ENCODE measurements at places on chromosomes 7 and 10. TPM values are rescaled to one million over a fixed set of nuclear protein-coding genes. Genes with fewer than 3 reads are reported as not detected.

WIPF3 gene
- 5.5 TPM for total RNA-seq

TSPAN15 gene
- total RNA-seq = 9.5 TPM

FBH1 gene
- 83.0 TPM for total RNA-seq

PNLIPRP3 gene
- not detected for total RNA-seq

ZCCHC24 gene
- total RNA-seq = 53.3 TPM

ELN gene
- 33.2 TPM for total RNA-seq

GPC2 gene
- total RNA-seq = 0.13 TPM

FAM24B gene
- total RNA-seq = not detected

SAMD9 gene
- total RNA-seq = 2.7 TPM

ZCWPW1 gene
- 5.4 TPM for total RNA-seq

FAM53B gene
- 38.1 TPM for total RNA-seq

CPA2 gene
- not detected for total RNA-seq

C7orf25 gene
- 5.5 TPM for total RNA-seq

TSPAN14 gene
- total RNA-seq = 36.6 TPM

NXPH1 gene
- not detected for total RNA-seq

DPY19L1 gene
- total RNA-seq = 31.6 TPM

VSTM2A gene
- not detected for total RNA-seq

CACUL1 gene
- total RNA-seq = 21.4 TPM

GNAI1 gene
- total RNA-seq = 11.3 TPM

DYDC2 gene
- total RNA-seq = not detected

TEX36 gene
- not detected for total RNA-seq

ITIH2 gene
- total RNA-seq = not detected

ASL gene
- 8.8 TPM for total RNA-seq

CTBP2 gene
- 29.4 TPM for total RNA-seq

LDB3 gene
- 1,375 TPM for total RNA-seq

CNPY1 gene
- total RNA-seq = not detected

MACROH2A2 gene
- total RNA-seq = 13.2 TPM

LUC7L2 gene
- 45.2 TPM for total RNA-seq

CREB3L2 gene
- total RNA-seq = 18.1 TPM

TMEM178B gene
- total RNA-seq = 35.4 TPM

ZNF485 gene
- 1.4 TPM for total RNA-seq

SH2B2 gene
- 0.67 TPM for total RNA-seq

SFTPA1 gene
- total RNA-seq = 0.22 TPM

GIMAP5 gene
- 8.5 TPM for total RNA-seq

FRMD4A gene
- 33.2 TPM for total RNA-seq
